ENCODE measurements at places on chromosomes 11 and 22. TPM values are rescaled to one million over a fixed set of nuclear protein-coding genes. Genes with fewer than 3 reads are reported as not detected.

- no peak for DNase-seq
These were observed 323.7 kb downstream of the BRD1 start for GRCh38 chr22:49503896-49504521.

The LMNTD2 gene
- total RNA-seq = 7.5 TPM

DNA sequence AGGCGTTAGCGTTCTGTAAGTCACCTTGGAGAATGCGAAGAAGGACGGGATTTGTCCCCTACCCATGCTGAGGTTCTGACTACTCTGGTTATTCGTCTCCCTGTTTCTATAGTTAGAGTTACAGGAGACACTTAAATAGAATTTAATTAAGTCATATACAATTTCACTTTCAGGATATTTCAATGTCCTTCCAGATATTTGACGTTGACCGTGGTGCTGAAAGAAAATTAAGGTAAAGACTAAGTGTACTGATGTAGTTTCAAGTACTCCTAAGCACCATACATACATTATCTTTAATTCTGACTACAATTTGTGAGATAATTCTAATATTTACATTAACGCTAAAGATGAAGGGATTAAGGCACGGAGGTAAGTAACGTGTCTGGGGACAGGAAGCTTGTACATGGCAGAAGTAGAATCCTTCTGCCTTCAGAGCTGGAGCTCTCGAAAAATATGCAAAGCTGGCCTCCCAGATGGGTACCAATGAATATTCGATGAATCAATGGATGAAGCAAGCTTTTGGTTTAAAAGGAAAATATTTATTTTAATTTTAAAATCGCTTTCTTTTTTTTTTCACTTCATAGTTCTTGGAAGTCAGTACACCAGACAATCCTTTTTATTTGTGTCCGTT lies 539 bp upstream of the SLC36A4 start:
- no peak for DNase-seq

DNA sequence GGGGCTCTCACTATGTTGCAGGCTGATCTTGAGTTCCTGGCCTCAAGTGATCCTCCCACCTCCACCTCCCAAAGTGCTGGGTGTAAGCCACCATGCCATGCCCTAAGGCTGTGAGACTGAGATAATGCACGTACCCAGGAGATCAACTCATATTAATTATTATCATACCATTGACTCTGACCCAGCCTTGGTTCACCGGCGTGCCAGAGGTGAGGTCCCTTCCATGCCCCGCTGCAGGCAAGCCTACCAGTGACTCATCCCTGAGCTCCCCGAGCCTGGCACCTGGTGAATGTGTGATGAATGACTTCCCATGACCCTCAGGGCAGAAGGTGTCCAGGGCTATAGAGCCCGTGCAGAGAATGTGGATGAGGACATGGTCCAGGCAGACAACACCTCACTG lies 12.1 kb downstream of the GAL3ST1 start:
- peak; percentile 87 for DNase-seq

DNA sequence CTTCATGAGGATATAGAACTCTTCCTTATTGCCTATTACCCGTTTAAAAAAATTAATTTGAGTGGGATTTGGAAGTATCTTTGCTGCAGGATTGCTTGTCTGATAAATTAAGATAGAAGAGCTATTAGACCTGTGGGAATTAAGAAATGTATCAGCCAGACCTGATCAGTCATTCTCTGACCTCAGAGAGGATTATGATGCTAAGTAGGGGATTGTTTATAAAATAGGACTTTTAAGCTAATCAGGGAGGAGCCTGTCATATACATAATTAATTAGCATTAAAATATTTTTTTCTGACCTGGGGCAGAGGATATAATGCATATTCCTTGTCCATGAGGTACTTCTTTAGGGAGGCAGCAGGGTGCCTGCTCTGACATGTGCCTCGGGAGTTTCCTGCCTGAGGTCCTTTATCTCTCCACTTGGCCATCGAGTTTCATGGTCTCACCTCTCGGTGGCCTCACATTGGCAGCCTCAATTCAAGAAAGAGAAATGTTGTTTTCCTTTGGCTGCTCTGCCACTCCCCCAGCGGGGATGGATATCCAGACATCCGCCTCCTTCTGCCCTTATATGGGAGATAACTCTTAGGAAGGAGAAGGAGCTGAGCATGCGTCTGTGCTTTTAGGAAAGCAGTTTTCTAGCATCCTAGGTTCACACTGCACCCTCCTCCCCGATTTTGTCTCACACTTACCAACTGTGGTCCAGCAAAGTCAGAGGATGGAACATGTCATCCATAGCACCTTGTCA lies 41.1 kb downstream of the DIXDC1 start:
- DNase-seq = peak; percentile 74

- DNase-seq = no peak
These were observed 11.8 kb upstream of the E2F8 start for GRCh38 chr11:19252394-19253152.

DNA sequence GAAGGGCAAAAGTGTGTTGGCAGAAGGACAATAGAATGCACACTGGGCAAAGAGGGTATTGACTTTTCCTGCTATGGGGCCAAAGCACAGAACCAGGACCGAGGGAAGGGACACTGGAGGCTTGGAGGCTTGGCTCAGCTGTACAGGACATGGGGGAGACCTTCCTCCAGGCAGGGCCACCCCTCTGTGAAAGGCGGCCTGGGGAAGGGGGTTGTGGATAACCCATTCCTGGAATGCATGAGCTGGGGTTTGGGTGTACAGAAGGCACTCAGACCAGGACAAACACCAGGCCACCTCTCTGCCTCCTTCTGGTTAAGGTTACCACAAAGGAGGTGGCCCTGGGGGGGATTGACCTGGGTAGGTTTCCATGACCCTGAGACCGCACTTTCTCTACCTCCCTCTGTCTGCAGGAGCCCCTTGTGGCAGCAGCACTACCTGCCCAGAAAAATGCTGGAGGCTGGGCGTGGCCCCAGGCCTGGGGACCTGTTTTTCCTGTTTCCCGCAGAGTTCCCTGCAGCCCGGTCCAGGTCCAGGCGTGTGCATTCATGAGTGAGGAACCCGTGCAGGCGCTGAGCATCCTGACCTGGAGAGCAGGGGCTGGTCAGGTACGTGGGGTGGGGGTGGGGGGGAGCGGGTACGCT lies 9.6 kb downstream of the P2RY2 start:
- peak; percentile 85 for DNase-seq
